ENCODE measurements at places on chromosomes 12 and 14. TPM values are rescaled to one million over a fixed set of nuclear protein-coding genes. Genes with fewer than 3 reads are reported as not detected.

DNA sequence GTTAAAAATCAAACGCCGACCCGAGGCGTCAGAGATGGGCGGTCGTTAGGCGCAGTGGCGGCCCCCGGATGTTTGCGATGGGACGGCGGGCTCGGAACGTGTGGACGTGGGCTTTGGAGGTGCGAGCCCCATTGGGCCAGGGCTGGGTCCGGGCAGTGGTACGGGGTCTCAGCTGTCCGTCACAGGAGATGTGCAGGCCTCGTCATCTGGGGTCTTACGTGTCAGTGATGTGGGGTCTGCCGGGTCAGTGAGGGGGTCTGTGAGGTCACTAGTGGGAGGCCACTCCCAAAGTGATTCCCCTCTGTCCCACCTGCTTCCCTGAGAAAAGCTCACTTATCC, 21.6 kb upstream of the CHFR start:
- no peak for DNase-seq

DNA sequence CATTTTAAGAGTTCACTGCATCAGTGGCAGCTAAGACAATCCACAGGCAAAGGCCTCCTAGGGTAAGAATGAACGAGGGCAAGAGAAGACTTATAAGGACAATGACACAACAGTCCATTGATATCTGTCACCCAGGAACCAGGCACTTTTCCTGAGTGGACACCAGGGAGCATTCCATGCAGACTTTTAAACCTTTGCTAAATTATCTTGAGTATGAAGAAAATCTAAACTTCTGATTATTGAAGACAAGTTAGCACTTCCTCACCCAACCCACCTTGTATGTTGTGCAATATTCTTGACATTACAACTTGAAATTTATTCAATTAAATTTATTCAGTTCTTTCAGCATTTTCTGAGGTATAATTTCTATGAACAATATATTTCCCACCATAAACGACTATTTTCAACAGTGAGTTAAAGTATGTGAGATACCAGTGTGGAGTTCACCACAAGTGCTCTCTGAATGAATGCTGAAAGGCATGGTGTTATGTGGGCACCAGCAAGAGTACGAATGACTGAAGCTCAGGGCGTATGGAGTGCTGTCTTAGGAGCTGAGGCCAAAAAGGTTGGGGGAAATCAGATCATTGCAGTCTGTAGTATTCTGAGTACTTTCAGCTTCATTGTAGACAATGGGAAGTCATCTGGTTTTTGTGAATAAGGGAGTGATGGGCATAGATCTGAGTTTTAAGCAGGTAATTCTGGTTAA, 124.3 kb upstream of the LMNTD1 start:
- no peak for DNase-seq

GRCh38 chr14:71636820-71637471, 295.3 kb upstream of the RGS6 start:
- no peak for DNase-seq

- DNase-seq = peak; percentile 7
These were observed 30.6 kb downstream of the RASSF9 start for GRCh38 chr12:85805654-85806053.

DNA sequence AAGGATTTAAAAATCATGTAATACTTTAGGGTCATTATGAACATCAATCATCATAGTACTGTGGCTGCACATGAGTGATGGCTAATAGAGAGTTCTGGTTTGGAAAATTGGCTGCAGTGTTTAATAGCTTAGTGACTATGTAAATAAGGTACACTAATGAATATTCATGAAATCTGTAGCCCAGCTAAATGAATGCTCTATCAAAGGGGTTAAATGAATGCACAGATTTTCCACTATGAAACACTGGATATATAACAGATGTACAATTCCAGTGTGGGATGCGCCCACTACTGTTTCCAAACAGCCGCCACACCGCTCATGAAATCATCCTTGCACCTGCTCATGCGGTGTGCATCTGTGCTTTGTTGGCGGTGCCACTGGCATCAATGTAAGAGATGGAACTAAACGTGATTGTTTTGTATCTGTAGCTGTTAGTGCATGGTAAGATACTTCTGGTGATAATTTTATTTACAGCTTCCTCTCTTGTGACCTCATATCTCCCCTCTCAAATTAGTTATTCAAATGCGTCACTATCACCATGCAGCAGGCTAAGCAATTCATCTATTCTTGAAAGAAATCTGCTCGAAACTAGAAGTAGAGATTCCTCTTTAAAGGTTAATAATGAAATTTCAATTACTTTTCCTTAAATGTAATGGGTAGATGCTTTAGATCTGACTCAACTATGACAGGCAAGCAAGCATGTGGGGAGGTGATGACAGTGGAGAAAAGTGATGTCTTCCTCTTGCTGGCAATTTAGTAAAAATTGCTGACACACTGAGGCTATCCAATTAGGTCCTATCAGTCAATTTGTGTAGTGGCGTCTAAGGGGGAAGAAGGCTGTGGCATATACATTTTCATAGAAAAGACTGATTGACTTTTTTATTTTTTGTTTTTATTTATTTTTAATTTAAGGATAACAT, 433.6 kb downstream of the AEBP2 start:
- no peak for DNase-seq

DNA sequence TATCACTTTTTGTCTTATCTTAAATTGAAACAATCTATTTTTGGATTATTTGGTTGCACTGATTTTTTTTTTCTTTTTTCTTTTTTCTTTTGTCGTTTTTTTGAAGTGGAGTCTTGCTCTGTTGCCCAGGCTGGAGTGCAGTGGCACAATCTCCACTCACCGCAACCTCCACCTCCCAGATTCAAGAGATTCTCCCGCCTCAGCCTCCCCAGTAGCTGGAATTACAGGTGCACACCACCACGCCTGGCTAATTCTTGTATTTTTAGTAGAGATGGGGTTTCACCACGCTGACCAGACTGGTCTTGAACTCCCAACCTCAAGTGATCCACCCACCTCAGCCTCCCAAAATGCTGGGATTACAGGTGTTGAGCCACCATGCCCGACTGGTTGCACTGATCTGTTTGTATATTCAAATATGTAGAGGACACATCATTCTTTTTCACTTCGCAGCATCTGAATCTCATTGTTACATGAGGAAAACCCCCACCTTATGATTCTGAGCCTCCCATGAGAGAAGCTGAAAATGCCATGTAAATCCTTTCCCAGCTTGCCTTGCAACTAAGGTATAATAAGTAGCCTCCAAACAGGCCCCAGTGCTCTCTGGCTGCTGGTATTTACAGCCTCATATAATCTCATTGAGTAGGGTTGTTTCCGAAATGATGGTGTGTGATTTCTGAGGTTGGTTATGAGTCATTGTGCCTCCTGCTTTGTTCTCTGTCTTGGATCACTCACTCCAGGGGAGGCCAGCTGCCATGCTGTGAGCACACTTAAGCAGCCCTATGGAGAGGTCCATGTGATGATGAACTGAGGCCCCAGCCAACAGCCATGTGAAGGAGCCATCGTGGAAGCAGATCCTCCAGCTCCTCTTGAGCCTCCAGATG, 5.2 kb upstream of the HSP90B1 start:
- DNase-seq = no peak

DNA sequence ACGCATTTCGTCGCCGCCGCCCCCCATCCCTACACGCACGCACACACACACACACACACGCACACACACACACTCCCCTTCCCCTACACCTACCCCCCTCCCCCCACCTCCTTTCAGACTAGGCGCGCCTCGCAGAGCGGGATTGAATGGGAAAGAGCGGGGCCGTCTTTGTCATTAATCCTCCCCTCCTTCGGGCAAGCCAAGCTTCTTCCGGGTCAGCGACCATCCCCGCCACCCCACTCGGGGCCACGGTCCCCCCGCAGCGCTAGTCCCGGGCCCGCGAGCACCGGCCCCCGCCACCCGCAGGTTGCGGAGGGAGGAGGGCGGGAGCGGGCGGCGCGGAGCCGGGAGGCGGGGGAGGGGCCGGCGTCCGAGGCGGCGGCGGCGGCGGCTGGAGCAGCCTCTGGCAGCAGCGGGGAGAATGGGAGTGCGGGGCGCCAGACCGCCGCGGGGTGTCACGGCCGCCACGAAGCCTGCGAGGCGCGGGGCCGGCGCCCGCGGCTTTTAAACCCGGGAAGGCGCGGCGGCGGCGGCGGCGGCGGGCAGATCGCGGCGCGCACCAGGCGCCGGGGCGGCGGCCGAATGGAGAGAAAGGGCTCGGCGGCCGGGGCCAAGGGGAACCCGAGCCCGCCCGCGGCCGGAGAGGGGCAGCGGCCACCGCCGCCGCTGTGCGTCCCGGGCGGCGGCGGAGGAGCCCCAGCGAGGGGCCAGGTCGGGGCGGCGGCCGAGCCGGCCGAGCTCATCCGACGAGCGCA, at the start of gene TTC9:
TTC9 (plus strand) TSS at position 369 of the 755 bp plus-strand sequence; CDS start at position 583, 214 bp downstream.
- no peak for DNase-seq

DNA sequence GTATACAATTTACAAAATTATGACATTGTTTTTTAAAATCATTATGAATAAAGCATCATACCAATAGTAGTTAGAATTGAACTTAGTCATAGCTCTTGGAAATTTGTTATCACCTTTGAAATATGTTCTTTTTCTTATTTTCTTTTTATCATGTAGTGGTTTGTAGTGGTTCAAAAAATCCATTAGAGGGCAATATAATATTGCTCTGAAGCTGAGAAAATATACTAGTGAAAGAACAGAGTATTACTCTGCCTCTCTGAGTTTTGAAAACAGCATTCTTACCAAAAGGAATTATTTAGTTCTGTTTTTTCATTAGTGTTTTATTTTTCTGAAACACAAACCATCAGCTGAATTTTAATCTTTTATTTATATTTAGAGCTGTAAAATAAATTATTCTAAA, 76.2 kb downstream of the PDZRN4 start:
- DNase-seq = no peak

DNA sequence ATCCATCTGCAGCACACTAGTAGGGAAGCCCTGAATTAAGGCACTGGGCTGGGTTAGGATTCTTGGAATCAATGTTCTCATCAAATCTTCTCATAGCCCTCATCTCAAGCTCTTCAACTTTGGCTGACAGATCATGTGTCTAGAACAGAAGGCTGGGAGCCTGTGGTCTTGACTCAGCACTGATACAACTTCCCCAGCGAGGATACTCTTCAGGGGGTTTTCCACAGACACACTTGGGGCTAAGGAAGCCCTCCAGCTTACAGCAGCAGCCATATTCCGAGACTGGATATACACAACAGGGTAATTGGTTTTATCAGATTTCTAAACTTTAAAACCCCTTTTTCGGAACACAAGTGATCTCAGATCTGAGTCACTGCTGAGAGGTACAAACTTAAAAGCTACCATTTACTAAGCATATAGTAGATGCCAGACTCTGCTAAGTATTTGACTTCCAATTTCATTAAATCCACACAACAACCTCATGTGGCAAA, 3.5 kb downstream of the FMNL3 start:
- peak; percentile 15 for DNase-seq

DNA sequence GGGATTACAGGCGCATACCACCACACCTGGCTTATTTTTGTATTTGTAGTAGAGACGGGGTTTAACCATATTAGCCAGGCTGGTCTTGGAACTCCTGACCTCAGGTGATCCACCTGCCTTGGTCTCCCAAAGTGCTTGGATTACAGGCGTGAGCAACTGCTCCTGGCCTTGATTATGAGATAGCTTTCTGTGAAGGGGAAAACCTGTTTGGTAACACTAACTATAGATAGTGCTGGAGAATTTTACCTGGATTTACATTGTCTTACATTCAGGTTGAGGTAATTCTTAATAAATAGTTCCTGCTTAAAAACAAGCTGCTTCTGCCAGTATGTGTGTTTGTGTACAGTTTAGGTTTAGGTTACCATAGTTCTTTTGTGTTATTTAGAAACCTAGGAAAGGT, 77.1 kb downstream of the MON2 start:
- DNase-seq = no peak

- DNase-seq = no peak
These were observed 45.3 kb upstream of the NAA30 start for GRCh38 chr14:57345106-57345505.

- no peak for DNase-seq
These were observed 27.4 kb downstream of the TAOK3 start for GRCh38 chr12:118345355-118345754.

DNA sequence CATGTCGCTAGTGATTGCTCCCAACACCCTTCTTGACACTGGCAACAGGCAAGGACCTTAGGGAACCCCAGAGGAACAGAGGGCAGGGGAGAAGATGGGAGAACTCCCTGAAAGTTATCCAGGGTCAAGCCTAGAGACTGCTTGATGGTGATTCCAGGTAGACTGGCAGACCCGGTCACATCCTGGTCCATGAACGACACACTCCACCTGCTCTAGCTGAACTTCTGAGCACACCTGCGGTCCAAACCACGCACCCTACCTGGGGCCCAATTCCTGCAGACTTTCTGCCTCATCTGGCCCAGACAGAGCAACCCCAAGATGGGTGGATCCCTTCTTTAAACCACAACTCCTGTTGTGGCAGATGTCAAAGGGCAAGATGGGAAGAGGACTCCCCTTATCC, 34.2 kb downstream of the NCKAP5L start:
- DNase-seq = no peak

DNA sequence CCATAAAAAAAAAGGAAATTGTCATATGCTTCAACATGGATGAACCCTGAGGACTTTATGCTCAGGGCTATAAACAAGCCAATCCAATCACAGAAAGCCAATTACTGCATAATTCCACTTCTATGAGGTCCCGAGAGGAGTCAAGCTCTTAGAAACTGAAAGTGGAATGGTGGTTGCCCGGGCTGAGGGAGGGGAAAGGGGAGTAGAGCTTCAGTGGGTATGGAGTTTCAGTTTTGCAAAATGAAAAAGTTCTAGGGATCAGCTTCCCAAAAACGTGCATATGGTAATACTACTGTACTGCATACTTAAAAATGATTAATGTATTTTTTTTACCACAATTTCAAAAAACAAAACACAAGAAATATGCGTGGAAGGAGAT, 52.0 kb downstream of the RNF34 start:
- DNase-seq = no peak

- no peak for DNase-seq
These were observed 62.5 kb downstream of the DRAM1 start for GRCh38 chr12:101939856-101940265.

- no peak for DNase-seq
These were observed 305.5 kb downstream of the AEBP2 start for GRCh38 chr12:19744705-19745218.

- DNase-seq = no peak
These were observed 1.3 kb downstream of the PLEKHG3 start for GRCh38 chr14:64705381-64706118.

The CBLN3 gene
- total RNA-seq = 1.5 TPM

The FGD4 gene
- total RNA-seq = 29.2 TPM

The KCNA1 gene
- 0.04 TPM for total RNA-seq

The KRT2 gene
- not detected for total RNA-seq

The CORO1C gene
- 48.3 TPM for total RNA-seq

The CFAP54 gene
- 0.07 TPM for total RNA-seq

The AQP2 gene
- not detected for total RNA-seq

The CMKLR1 gene
- total RNA-seq = 8.8 TPM

The TC2N gene
- total RNA-seq = 7.8 TPM

The GALNT9 gene
- total RNA-seq = not detected

All from heart left ventricle (tissue), 16 donors.